ENCODE measurements at places on chromosomes 13 and 19. TPM values are rescaled to one million over a fixed set of nuclear protein-coding genes. Genes with fewer than 3 reads are reported as not detected.

DNA sequence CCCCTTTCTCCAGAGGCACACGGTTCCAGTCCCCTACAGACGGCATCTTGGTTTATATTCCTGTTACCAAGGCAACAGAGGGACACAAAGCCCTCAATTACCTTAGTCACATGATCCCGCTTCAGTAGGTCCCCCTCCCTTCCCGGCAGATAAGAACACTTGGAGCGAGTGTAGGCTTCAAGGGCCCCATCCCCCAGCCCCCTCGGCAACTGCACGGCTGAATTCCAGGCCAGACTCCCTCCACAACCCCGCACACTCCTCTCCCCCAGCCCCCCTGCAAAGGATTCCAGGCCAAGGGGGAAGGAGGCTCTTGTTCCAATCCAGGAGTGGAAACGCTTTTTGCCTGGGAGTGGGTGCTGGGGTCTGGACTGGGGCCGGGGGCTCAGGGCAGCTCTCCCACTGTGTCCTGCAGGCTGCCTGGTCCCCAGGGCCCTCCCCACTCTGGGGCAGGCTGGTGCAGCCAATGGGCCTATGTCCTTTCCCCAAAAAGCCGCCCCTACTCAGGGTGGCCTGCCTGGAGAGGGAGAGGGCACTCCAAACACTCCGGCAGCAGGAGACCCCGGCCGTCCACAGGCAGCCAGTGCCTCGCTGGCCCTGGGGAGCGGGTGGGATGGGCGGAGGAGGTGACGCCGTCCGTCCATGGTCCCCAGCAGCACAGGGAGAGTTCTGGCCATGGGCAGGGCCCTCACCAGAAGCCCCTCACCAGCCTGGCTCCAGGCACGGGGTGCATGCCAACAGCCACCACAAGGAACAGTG lies 62.6 kb downstream of the MLLT1 start:
- DNase-seq = peak; percentile 95
- H3K36me3 ChIP-seq = peaks cover 17% of the 10 kb centered on the region
- peak overlapping the region; percentile 78 for H3K27ac ChIP-seq
- H3K4me3 ChIP-seq = no peak overlapping the region
- H3K27me3 ChIP-seq = no peaks in the 10 kb centered on the region

- H3K4me3 ChIP-seq = no peak overlapping the region
- no peaks in the 10 kb centered on the region for H3K27me3 ChIP-seq
- H3K4me1 ChIP-seq = no peaks in the 10 kb centered on the region
- no peak for DNase-seq
- no peak overlapping the region for H3K27ac ChIP-seq
- no peaks in the 10 kb centered on the region for H3K36me3 ChIP-seq
Observed at GRCh38 chr19:18183529-18183928, 9.5 kb upstream of the MPV17L2 start.

- H3K27me3 ChIP-seq = no peaks in the 10 kb centered on the region
- no peak for DNase-seq
Observed at GRCh38 chr19:42207767-42208271, 9.7 kb downstream of the DEDD2 start.

GRCh38 chr13:38872693-38873092 lies 117.9 kb downstream of the STOML3 start:
- no peak overlapping the region for H3K27ac ChIP-seq
- no peak overlapping the region for H3K4me3 ChIP-seq
- peaks cover 6% of the 10 kb centered on the region for H3K36me3 ChIP-seq
- no peaks in the 10 kb centered on the region for H3K4me1 ChIP-seq

GRCh38 chr13:66655847-66656454 lies 574.2 kb downstream of the PCDH9 start:
- no peak overlapping the region for H3K4me3 ChIP-seq
- no peak for DNase-seq
- peaks cover 16% of the 10 kb centered on the region for H3K4me1 ChIP-seq
- no peaks in the 10 kb centered on the region for H3K27me3 ChIP-seq
- H3K27ac ChIP-seq = no peak overlapping the region
- H3K36me3 ChIP-seq = no peaks in the 10 kb centered on the region

GRCh38 chr19:1822210-1822609 lies 10.1 kb upstream of the ATP8B3 start:
- H3K4me1 ChIP-seq = no peaks in the 10 kb centered on the region
- no peaks in the 10 kb centered on the region for H3K27me3 ChIP-seq
- H3K27ac ChIP-seq = no peak overlapping the region
- H3K36me3 ChIP-seq = peaks cover 59% of the 10 kb centered on the region

- H3K27ac ChIP-seq = no peak overlapping the region
- H3K27me3 ChIP-seq = no peaks in the 10 kb centered on the region
- no peaks in the 10 kb centered on the region for H3K36me3 ChIP-seq
Observed at GRCh38 chr19:35120492-35120891, 4.9 kb downstream of the FXYD3 start.

GRCh38 chr19:4575267-4576015 lies 16.0 kb upstream of the SEMA6B start:
- no peaks in the 10 kb centered on the region for H3K36me3 ChIP-seq
- no peaks in the 10 kb centered on the region for H3K4me1 ChIP-seq
- DNase-seq = peak; percentile 15
- H3K27ac ChIP-seq = peak overlapping the region; percentile 56

- no peaks in the 10 kb centered on the region for H3K36me3 ChIP-seq
- no peaks in the 10 kb centered on the region for H3K27me3 ChIP-seq
- DNase-seq = no peak
Observed at GRCh38 chr13:24619282-24619681, 60.9 kb upstream of the ATP12A start.

- peak overlapping the region; percentile 68 for H3K4me3 ChIP-seq
- H3K4me1 ChIP-seq = peaks cover 27% of the 10 kb centered on the region
- H3K36me3 ChIP-seq = no peaks in the 10 kb centered on the region
- DNase-seq = no peak
Observed at GRCh38 chr13:21139374-21139773, 37.0 kb downstream of the SKA3 start.

Gene AKAP8L
- total RNA-seq = 272 TPM

Gene PCDH17
- 3.6 TPM for total RNA-seq
